ENCODE measurements at places on chromosomes 11 and 22. TPM values are rescaled to one million over a fixed set of nuclear protein-coding genes. Genes with fewer than 3 reads are reported as not detected.

GRCh38 chr22:17797721-17798559, 23.7 kb upstream of the BID start:
- DNase-seq: no peak
- H3K36me3 ChIP-seq: peaks cover 2% of the 10 kb centered on the region
- H3K4me1 ChIP-seq: no peaks in the 10 kb centered on the region

DNA sequence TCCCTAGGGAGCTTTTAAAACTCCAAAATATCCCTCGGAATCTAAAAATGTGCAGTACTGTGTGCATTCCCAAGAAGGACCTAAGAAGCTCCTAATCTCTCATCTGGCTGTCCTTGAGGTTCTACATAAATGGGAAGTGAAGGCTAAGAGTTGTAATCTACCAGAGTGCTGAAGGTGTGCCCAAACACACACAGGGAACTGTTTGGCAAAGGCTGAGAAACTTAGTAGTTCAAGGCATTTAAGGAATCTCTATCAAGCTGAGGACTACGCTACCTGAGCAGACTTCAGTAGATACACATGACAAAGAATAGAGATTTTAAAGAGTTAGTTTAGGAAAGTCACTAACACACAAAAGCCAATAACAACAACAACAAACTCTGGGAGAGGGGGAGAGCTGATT, 71.1 kb downstream of the TTC28 start:
- H3K4me1 ChIP-seq: no peaks in the 10 kb centered on the region
- no peaks in the 10 kb centered on the region for H3K36me3 ChIP-seq
- no peaks in the 10 kb centered on the region for H3K27me3 ChIP-seq
- no peak for DNase-seq
- H3K27ac ChIP-seq: no peak overlapping the region
- H3K4me3 ChIP-seq: no peak overlapping the region

DNA sequence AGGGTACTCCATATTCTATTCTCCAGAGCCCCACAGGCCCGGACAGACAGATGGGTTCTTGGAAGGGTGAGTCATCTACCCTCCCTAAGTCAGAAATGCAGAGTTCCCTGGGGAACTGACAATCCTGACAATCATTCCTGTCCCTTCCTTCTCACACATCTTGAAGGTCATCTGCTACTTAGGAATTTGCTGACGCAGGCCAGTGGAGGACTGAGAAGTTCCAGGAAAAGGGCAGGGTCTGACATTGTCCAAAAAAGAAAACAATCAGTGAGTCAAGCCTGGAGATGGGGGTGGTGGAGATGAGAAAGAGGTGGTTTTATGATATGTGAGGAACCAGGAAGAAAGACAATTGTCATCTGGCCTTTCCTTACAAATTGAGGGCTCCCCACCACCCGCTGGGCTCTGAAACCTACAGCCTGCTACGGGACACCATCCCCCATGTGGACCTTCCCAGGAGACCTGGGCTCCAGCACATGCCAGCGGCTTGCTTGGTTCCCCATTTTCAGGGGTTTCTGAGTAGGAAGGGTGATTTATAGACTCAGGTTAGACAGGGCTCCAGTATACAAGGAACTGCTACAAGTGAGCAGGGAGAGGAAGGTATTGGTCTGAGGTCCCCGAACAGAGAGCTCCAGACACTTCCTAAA, 12.9 kb downstream of the CD59 start:
- no peaks in the 10 kb centered on the region for H3K27me3 ChIP-seq
- peaks cover 8% of the 10 kb centered on the region for H3K36me3 ChIP-seq
- no peak overlapping the region for H3K4me3 ChIP-seq

DNA sequence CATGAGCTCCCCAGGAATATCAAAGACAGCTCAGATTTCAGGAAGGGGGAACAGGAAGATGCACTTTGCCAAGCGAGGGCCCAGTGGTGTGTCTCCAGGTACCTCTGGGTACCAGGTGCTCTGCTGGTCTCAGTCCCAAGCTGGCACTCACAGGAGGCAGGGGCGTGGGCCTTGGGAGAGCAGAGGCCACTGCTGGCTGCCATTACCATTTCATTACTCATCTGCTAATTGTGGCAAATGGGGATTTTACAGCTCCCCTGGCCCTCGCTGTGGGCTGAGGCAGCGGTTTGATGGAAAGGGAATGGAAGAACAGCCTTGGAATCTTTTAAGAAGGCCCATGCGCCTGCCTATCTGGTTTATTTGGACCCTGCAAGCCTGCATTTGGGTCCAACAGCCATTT, 192.0 kb upstream of the NAV2 start:
- no peak overlapping the region for H3K27ac ChIP-seq
- H3K4me1 ChIP-seq: no peaks in the 10 kb centered on the region
- no peak for DNase-seq

GRCh38 chr11:83272627-83273026, 13.5 kb downstream of the CCDC90B start:
- no peak overlapping the region for H3K27ac ChIP-seq
- peaks cover 14% of the 10 kb centered on the region for H3K36me3 ChIP-seq
- no peaks in the 10 kb centered on the region for H3K4me1 ChIP-seq
- H3K4me3 ChIP-seq: no peak overlapping the region

DNA sequence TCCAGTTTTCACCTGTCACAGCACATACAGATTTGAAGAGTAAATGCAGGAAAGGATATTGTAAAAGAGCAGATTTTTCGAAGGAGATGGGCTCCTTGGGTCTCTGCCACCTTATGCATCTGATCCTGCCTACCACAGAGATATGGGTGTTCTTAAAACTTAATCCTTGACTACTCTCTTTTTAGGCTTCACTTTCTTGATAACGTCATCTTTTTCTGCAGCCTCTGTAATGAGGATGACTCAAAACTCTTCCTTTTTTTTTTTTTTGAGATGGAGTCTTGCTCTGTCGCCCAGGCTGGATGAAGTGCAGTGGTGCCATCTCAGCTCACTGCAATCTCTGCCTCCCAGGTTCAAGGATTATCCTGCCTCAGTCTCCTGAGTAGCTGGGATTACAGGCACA, 7.8 kb downstream of the PRR14L start:
- no peaks in the 10 kb centered on the region for H3K27me3 ChIP-seq
- no peak overlapping the region for H3K27ac ChIP-seq
- H3K4me3 ChIP-seq: no peak overlapping the region
- peaks cover 14% of the 10 kb centered on the region for H3K4me1 ChIP-seq

GRCh38 chr22:24444729-24445466, 17.5 kb downstream of the ADORA2A start:
- no peak for DNase-seq
- no peak overlapping the region for H3K4me3 ChIP-seq
- no peaks in the 10 kb centered on the region for H3K27me3 ChIP-seq
- H3K27ac ChIP-seq: no peak overlapping the region

DNA sequence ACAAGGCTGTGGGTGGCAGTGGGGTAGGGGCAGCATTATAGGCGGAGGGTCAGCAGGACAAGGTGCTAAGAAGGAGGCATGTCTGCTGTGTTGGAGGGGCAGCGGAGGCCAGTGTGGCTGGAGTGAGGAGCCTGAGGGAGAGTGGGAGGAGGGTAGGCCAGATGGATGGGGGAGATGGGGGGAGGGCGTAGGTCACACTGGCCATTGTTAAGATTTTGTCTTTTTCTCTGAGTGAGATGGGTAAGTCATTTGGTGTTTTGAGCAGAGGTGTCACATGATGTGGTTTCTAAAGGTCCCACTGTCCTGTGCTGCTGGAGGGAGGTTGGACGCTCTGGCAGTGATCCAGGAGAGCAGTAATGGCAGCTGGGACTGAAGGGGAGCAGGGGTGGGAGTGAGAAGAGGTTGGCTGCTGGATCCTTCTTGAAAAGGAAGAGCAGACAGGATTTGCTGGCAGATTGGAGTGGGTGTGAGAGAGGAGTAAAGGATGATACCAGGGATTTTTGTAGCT, 9.8 kb downstream of the PPP6R3 start:
- peaks cover 83% of the 10 kb centered on the region for H3K4me1 ChIP-seq
- H3K36me3 ChIP-seq: no peaks in the 10 kb centered on the region
- no peak overlapping the region for H3K4me3 ChIP-seq
- no peak overlapping the region for H3K27ac ChIP-seq

DNA sequence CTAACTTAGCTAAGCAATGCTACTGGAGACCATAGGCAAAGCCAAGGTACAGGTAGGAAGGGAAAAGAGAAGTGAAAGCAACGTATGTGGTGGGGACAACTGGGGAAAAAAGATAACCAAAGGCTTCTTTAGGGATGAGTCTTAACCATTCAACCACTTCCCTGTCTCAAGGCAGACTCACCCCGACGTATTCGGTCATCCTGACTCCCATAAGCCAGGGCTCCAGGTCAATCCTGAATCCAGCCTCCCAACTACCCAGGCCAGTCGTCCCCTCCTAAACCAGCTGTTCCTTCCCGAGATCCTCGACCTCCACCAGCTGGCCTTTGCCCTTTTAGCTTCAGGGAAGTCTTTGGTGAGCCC, 330 bp downstream of the ACP2 start:
- H3K4me3 ChIP-seq: peak overlapping the region; percentile 76
- no peak for DNase-seq
- peaks cover 13% of the 10 kb centered on the region for H3K36me3 ChIP-seq
- peaks cover 15% of the 10 kb centered on the region for H3K4me1 ChIP-seq
- peak overlapping the region; percentile 80 for H3K27ac ChIP-seq

DNA sequence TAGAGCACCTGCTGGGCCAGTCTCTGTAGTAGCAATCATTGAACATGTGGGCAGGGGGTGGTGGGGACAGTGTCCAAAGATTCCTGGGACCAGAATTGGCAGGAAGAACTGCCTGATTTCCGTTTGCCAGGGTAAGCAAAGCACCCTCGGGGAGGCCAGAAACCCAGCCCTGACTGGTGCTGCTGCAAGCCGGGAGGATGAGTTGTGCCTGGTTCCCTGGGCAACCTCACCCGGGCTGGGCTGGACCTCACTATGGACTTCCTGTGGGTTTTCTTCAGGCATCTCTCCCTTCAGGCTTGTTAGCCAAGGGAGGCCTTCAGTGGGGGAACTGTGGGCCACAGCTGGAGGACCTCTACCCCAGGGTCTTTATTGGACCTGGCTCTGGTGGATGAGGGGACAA, 8.0 kb upstream of the POU2F3 start:
- H3K4me1 ChIP-seq: no peaks in the 10 kb centered on the region
- no peak overlapping the region for H3K27ac ChIP-seq
- no peaks in the 10 kb centered on the region for H3K27me3 ChIP-seq
- H3K4me3 ChIP-seq: no peak overlapping the region
- no peak for DNase-seq

- H3K4me3 ChIP-seq: peak overlapping the region; percentile 97
- no peak for DNase-seq
- peak overlapping the region; percentile 91 for H3K27ac ChIP-seq
- H3K36me3 ChIP-seq: no peaks in the 10 kb centered on the region
Measured at GRCh38 chr11:6418557-6419008, 311 bp downstream of the APBB1 start.

DNA sequence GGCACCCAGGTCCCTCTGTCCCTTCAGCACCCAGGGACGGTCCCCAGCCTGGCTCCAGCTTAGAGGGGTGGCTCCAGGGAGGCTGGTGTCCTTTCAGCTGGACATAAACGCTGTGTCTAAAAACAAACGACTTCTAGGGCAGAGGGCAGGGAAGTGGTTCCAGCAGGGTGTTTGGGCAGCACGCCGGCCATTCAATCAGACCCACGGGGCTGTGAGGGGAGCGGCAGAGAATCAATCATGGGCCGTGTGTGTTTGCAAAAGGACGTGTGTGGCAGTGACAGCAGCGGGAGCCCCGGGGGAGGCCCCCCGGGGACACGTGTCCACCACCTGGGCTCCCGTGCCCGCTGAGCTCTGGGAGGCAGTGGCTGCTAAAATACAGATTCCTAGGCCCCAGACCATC, 127.7 kb downstream of the MN1 start:
- no peak overlapping the region for H3K27ac ChIP-seq
- H3K4me3 ChIP-seq: peak overlapping the region; percentile 29
- peaks cover 14% of the 10 kb centered on the region for H3K4me1 ChIP-seq
- H3K27me3 ChIP-seq: no peaks in the 10 kb centered on the region

DNA sequence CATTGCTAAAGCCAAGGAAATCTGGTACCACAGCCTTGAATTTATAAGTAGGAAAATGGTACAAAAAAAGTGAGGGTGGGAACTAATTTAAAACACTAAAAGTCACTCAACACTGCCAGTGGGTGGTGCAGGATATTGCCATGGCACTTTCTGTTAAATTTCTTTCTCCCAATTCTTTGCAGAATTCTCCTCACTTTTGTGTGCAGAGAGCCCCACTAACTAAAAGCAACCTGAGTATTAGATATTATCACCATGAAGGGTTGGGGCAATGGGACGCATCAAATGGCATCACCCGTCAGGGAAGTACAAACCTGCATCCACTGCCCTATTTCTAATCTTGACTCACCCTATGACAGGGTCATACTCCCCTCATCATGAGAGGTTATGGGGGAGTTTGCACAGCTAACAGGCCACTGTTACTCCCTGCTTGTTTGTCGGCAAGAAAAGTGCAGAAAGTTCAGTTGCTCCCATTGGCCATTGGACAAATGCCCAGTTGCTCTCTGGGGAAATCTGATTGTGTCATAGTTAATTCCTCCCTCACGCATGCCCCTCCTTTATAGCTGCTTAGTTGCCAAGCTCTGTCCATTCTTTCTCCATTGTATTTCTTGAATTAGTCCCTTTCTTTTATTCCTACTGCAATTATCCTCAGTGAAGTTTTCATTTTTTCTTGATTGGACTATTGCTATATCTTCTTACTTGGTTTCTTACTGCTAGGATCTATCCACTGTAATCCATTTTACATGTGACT, 93.8 kb upstream of the BLID start:
- H3K27ac ChIP-seq: peak overlapping the region; percentile 82
- H3K36me3 ChIP-seq: no peaks in the 10 kb centered on the region

DNA sequence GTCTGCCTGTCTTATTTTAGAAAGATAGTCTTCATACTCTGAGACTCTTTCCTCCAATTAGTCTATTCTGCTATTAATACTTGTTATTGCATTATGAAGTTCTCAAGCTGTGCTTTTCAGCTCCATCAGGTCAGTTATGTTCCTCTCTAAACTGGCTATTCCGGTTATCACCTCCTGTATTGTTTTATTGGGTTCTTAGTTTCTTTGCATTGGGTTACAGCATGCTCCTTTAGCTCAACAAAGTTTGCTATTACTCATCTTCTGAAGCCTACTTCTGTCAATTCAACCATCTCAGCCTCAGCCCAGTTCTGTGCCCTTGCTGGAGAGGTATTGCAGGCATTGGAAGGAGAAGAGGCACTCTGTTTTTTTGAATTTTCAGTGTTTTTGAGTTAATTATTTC, 21.0 kb upstream of the OR5AK2 start:
- DNase-seq: no peak
- H3K27me3 ChIP-seq: no peaks in the 10 kb centered on the region
- H3K4me1 ChIP-seq: no peaks in the 10 kb centered on the region
- no peak overlapping the region for H3K27ac ChIP-seq
- H3K4me3 ChIP-seq: no peak overlapping the region

GRCh38 chr11:107176148-107177105, 158.2 kb upstream of the GUCY1A2 start:
- no peak overlapping the region for H3K4me3 ChIP-seq
- H3K27ac ChIP-seq: no peak overlapping the region
- H3K27me3 ChIP-seq: no peaks in the 10 kb centered on the region
- no peaks in the 10 kb centered on the region for H3K36me3 ChIP-seq
- no peak for DNase-seq
- H3K4me1 ChIP-seq: no peaks in the 10 kb centered on the region

GRCh38 chr22:17120281-17120680, 879 bp downstream of the TMEM121B start:
- no peak for DNase-seq
- H3K4me1 ChIP-seq: peaks cover 8% of the 10 kb centered on the region
- peaks cover 12% of the 10 kb centered on the region for H3K27me3 ChIP-seq
- H3K4me3 ChIP-seq: no peak overlapping the region
- H3K27ac ChIP-seq: no peak overlapping the region

C11orf86 gene
- not detected for total RNA-seq

C22orf15 gene
- total RNA-seq: not detected

CDK2AP2 gene
- total RNA-seq: 73.4 TPM

ROBO3 gene
- total RNA-seq: 5.5 TPM

PLEKHA7 gene
- 10.8 TPM for total RNA-seq
